Activated T-cell treated with anti-CD3 and anti-CD28 coated beads for 1 hour (primary cell): ENCODE measurements at places on chromosomes 2 and 18.

DNA sequence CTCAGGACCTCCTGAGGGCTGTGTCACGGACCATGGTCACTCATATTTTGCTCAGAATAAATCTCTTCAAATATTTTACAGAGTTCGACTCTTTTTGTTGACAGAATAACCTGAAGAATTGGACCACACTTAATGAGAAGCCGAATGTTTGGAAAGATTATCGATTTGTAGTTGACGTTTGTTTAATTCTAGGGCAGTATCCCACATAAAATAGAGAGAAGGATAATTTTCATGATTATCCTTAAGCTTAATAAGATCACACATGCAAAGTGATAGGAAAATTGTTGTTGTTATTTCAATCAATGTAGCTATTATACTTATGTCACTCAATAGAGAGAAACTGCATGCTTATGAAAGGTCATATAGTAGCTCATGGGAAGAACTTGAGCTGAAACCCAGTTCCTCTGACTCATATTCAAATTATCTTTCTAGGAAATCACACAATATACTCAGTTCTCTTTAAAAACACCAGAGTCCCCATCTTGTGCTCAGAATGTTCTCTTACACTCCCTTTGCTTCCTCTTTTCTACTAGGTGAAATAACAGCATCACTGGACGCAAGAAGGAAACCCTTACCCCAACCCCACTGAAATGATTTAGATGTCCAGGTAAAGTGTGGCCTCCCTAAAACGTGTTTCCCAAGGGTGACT, 982.1 kb downstream of the TSN start:
- DNase-seq, result no peak

DNA sequence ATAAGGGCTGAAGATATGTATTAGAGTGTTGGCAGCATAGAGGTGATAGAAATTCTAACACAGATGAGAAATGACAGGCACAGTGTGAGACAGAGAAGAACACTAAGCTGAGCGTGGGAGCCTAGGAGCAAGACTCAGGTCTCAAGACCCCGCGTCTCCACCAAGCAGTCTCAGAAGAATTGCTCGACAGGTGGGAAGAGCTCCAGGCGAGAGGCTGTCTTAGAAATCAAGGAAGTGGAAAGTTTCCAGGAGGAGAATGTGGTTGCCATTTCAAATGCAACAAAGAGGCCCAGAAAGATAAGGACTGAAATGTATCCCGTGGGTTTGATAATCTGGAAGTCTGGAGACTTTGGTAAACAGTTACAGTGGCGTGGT, 31.5 kb upstream of the CAB39 start:
- no peak for DNase-seq

DNA sequence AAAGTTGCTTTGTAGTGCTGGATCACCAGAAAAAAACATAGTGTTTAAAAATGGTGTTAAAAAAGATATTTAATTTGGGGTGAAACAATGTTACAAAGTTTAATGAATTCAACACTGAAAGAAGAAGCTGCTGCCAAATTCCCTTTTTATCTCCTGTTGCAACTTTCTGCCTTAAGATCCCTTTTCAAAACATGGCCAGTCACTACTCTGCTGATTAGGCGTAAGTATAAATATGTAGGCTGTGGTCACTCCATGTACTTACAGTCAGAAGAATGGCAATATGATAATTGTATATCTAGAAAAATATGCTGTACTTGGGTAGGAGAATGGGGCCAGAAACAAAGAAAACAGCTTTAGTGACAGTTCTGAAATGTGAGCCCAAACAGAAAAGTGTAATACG, 123.5 kb upstream of the ZBTB14 start:
- no peak for DNase-seq

GRCh38 chr2:2587354-2587753, 256.3 kb upstream of the MYT1L start:
- no peak for DNase-seq

DNA sequence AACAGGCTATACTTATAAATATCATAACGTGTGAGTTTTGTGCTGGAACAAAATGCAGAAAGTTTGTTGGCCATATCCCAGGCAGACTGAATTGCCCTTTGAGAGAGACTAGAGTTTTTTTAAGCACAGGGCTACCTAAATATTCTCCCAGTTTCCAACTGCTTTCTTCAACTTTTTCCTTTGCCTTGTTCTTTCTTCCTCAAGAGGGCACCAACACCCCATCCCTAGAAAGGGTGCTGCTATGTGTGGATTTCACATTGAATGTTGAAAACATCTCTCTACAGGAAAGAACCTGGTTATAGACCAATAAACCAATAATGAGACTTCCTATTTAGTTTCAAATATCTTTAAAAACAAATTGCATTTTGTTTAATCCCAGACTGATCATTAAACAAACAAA, 87.9 kb downstream of the ICOS start:
- DNase-seq, result no peak

GRCh38 chr2:150809103-150809502, 321.6 kb upstream of the RND3 start:
- DNase-seq, result no peak

DNA sequence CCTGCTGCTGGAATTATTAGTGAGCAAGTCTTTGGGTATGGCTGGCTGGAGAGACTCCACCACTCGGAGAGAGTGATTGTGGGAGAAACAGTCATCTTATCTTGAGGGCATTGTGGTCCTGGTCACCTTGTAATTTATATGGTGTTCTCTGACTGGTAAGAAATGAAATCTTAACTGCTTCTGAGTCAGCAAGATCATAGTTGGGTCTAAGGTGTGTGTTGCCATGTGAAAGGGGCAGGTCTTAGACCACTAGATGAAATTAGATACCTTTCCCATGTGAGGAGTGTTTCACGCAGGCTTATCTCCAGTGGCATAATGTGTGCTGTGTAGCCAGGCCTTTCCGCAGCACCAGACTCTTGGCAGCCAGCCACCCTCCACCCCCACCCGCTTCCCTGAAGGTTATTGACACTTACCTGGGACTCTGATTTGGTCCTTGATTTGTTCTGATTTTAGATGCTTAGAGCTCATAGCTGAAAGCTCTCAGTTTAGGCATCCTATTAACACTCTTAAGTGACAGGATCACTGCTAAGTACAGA, 7.7 kb downstream of the MAPRE3 start:
- no peak for DNase-seq

GRCh38 chr2:191318037-191318728, 73.0 kb downstream of the MYO1B start:
- DNase-seq, result no peak

DNA sequence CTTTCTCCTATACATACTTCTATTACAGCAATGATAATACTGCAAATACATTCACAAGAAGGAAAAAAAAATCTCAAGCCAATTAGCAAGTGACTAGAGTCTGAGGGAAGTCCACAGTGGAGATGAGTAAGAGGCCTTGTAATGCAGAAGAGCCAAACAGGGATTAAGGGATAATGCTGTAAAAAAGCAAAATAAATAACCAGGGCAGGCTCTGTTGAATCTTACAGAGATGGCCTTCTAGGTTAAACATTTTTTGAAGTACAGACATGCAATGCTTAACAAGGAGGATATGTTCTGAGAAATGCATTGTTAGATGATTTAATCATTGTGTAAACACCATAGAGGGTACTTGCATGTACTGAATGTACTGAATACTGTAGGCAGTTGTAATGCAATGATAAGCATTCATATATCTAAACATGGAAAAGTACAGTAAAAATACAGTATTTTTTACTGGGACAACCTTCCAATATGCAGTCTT, 122.1 kb upstream of the RMDN2 start:
- DNase-seq, result no peak

GRCh38 chr2:237075749-237076599, 9.7 kb upstream of the COPS8 start:
- DNase-seq, result no peak
